ENCODE measurements at places on chromosomes 12 and 14. TPM values are rescaled to one million over a fixed set of nuclear protein-coding genes. Genes with fewer than 3 reads are reported as not detected.

Gene KRT75
- not detected for total RNA-seq

GRCh38 chr14:104984056-104984894 is 1.3 kb upstream of the CLBA1 start:
- DNase-seq, result no peak

- DNase-seq, result no peak
These were observed 105.5 kb upstream of the CCND2 start for GRCh38 chr12:4168036-4168435.

- no peak for DNase-seq
These were observed 14.0 kb upstream of the TRPV4 start for GRCh38 chr12:109847142-109847735.

DNA sequence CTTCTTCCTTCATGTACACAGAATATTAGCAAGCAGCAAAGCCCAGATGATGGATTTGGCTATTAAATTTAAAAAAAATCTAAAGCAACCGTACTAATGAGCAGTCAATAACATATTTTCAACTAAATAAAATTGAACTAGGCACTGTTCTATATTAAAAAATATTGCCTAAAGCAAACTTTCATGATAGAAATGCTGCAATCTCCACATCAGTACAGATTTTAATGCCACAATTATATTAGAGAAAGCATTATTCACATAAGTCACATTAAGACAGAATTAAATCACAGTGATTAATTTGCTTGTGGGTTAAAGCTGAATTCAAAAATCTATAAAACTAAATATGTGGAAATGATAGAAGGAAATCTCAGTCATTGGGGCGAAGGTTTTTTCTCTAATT is 200.7 kb downstream of the KCNH5 start:
- no peak for DNase-seq

Gene SSTR1
- 0.07 TPM for total RNA-seq

GRCh38 chr12:82687021-82688011 is 610 bp downstream of the TMTC2 start:
- DNase-seq, result peak; percentile 40

GRCh38 chr14:21244544-21244943 is 24.7 kb downstream of the HNRNPC start:
- no peak for DNase-seq

Data from MG63 (cell line).